Brain pericyte (primary cell): ENCODE measurements at places on chromosomes 4 and X.
A peak's percentile ranks its signal among the peaks of the same experiment; 100 is the strongest.

DNA sequence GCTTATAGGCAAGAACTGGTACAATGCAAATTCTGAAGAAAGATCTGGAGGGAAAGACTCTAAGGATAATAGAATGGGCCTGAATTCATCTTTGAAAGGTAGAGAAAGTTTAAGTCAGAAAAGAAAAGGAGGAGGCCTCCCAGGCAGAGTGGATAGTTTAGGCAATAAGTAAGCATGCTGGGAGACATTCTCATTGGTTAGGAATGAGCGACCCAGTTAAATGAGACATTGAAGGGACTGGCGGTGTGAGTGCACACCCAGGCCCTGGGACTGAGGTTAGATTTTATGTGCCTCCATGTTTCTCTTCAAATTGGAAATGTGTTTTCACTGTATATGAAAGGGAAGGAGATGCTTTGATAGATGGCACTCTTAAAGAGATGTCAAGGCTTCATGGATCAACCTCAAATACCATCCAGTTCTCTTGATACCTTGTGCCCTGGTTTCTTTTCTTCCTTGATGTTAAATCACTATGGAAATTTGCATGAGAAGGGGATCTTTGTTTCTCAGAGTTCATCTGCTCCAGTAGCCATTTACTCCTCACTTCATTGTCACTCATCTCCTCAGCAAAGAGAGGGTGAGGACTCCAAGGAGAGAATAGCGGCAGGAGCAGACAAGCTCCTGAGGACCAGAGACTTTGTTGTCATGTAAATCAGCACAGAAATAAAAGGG lies 584.2 kb upstream of the INTU start:
- no peak for DNase-seq

GRCh38 chr4:67512501-67512900 lies 32.8 kb downstream of the CENPC start:
- no peak for DNase-seq

- DNase-seq, result no peak
Observed at GRCh38 chr4:153834901-153835300, 46.0 kb upstream of the SFRP2 start.

- DNase-seq, result no peak
Observed at GRCh38 chr4:150337734-150338133, 244.2 kb upstream of the MAB21L2 start.

GRCh38 chrX:10014462-10015354 lies 47.5 kb downstream of the CLDN34 start:
- peak; percentile 55 for DNase-seq

DNA sequence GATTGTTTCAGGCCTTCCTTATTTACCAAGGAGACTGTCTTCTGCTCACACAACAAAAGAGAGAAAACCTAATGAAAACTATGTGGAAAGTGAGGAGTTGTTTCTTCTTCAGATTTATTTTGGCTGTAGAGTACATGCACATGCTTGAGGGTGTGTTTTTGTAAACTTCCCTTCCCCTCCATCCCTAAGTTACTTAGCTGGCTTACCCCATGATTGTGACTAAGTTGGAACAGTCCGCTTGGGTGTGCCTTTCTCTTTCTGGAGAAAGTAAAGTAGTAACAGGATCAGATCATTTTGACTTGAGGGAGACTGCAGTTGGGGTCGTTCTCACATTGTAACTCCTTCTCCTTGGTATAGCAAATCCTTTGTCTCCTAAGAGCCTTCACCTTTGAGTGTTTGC lies 155.9 kb downstream of the RTL9 start:
- DNase-seq, result no peak

DNA sequence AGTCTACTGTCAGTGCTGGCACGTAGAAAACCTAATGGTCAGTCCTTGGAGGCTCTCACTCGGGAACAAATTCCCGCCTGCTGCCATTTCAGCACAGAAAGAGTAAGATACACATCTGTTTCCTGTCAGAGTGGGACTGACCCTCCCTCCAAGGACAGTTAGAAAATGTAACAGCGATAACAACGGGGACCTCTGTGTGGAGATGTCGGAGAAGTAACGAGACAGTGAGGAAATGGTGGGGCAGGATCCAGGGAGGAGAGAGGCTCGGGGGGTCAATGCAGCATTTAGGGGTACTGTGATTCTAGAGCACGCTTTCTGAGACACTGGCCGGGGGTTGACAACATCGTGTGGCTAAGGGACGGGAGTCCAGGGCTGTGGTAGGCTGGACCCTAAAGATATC lies 36.0 kb upstream of the SORCS2 start:
- DNase-seq, result no peak

DNA sequence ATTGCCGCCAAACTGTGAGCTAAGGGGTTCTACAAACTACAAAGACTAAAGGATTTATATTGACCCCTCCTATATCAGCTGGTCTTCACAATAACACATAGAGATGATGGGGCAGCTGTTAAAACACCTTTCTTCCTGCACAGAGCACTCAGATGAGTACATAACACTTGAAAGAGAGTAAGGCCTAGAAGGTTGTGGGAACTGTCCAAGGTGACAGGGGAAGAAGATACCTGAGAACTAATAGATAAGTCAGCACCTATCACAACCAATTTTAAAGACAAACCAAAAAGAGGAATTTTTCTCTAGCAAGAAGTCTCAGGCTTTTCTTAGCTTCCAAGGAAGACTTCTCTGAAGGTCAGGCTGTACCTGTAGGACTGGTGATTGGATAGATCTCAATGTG lies 19.1 kb upstream of the CXCL6 start:
- DNase-seq, result no peak

- no peak for DNase-seq
Observed at GRCh38 chrX:70434914-70435586, 9.6 kb upstream of the DLG3 start.

DNA sequence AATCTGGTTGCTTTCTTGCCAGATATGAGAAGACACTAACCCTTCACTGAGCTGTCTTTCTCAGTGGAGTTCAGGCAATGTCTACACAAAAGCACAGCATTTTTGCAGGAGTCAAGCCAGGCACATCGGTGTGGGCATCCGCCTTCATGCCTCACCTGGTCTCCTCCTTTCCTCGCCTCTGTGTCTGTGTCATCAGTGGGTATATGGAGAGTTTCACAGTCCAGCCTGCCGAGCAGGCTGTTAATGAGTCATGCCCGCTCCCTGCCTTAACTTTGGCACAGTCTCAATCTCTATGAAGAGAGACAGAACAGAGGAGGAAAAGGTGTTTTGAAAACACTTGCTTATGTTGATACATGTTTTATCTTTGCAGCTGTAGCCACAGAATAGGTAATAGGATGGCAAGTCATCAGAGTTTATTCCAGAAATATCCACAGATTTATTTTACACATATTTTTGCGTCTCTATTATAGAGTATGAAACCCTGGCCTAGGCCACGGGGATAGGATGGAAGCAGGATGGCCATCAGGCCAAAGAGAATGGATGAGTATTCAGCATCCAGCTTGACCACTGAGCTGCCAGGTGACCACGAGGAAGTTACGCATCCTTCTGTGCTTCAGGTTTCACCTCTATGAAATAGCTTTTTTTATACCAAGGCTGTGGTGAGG lies 32.8 kb upstream of the MAML3 start:
- DNase-seq, result no peak

GRCh38 chr4:91092398-91092980 lies 965.3 kb downstream of the CCSER1 start:
- no peak for DNase-seq

GRCh38 chr4:15714646-15715435 lies 12.0 kb downstream of the BST1 start:
- DNase-seq, result no peak

GRCh38 chr4:57043347-57044251 lies 64.9 kb downstream of the POLR2B start:
- DNase-seq, result peak; percentile 75

GRCh38 chr4:28009541-28009940 lies 1148.9 kb downstream of the STIM2 start:
- no peak for DNase-seq

DNA sequence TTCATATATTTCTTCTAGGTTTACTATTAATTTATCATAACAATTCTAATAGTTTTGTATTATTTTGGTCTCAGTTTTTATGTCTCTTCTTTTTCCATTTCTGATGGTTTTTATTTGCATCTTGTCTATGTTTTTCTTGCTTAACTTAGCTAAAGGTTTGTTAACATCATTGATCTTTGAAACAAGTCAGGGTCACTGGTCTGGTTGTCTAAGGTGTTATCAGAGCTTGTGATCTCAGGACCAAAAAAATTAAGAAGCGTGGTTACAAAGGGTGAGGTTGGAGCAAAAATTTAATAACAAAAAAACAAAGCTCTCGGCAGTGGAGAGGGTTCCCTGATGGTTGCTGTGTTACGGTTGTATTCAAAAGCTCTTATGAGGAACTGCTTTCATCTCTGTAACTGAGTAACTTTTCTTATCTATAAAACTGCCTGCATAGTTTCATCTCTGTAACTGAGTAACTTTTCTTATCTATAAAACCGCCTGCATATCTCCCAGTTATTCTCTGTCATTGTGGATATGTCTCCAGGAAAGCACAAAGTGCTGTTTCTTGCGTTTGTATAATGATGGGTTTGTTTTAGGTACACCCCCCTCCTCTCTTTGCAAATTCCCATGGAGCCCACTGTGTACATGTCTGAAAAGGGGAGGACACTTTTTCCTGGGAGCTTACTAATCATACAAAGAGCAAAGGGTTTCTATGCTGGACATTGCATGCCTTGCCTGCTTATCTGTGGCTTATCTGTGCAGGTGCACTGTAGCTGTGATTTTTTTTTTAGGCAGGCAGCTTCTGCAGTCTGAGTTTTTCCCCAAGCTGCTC lies 62.4 kb upstream of the UGT2B15 start:
- no peak for DNase-seq
